ENCODE measurements at places on chromosomes 1 and 21.
A peak's percentile ranks its signal among the peaks of the same experiment; 100 is the strongest.

GRCh38 chr1:116570358-116571214 lies at the start of gene CD58:
CD58 (minus strand) TSS chr1:116571026; CDS start chr1:116570972, 54 bp downstream.
- DNase-seq, result peak; percentile 90

GRCh38 chr1:44460107-44460882 lies 55.2 kb downstream of the RNF220 start:
- DNase-seq, result no peak

DNA sequence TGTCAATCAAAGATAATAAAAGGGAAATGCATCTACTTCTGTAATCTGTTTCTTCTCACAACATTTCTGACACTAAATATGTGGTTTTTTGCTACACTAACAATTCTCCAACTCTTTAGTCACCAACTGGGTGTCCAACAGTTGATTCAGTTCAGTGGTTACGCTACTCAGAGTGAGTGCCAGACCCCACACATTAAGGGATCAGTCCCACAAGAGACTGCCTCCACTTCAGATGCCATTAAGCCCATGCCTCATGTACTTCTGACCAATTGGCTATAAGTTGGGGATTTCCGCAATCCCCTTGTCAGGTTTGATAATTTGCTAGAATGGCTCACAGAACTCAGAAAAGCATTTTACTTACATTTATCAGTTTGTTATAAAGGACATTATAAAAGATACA lies 28.4 kb downstream of the RNF2 start:
- no peak for DNase-seq

GRCh38 chr21:43281661-43282357 lies 113.0 kb downstream of the CRYAA start:
- DNase-seq, result no peak

GRCh38 chr21:8989261-8989711 lies 1532.1 kb upstream of the TPTE start:
- DNase-seq, result no peak

GRCh38 chr1:18035145-18035544 lies 72.5 kb upstream of the IGSF21 start:
- no peak for DNase-seq

DNA sequence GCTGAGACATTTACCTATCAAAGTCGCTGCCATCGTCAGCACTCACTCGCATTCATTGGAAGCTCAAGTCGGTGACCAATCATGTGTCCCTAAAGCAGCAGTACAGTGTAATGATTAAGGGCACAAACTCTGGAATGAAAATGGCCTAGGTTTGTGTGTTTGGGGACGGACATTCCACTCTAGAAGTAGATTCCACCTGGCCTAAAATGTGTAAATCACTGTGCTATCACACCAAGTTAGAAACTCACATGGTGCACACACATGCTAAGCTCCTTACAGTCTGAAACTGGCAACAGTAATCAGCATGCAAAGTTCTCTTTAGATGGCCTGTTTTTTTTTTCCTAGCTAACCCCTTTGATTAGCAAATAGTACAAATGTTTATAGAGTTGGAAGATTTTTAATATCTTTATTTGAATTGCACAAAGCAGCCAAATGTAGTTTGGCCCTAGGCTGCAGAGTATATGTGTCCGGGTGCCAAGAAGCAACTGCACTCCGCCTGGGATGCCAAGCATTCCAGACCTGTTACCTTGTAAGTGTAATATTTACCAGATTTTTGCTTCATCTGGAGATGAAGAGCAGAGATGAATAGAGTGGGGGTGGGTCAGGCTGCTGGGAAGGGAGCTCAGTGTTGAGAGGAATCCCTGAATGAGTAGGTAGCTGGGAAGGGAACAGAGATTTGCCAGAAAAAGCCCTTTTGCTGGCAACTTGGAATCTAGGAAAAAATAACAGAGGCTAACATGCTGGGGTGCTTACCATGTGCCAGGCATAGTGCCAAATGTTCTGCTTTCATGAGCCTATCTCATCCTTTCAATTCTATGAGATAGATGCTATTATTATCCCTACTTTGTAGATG lies 35.2 kb downstream of the TGFB2 start:
- DNase-seq, result peak; percentile 94

DNA sequence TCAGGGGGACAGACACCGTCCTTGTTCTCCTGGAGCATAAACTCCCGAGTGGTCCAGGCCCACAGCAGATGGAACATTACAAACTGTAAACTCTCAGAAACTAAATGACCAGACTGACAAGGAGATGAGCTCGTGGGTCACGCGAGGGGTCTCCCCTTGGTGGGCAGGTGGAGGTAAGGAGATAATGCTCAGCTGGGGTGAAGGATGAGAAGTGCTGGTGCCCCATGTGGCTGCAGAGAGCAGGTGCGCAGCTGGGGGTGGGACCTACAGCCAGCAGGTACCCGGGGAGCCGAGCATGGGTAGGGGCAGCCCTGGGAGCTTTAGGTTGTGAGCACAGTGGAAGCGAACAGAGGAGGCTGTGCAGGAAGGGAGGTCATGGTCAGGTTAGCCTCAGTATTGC lies 40.1 kb downstream of the AJAP1 start:
- no peak for DNase-seq

GRCh38 chr1:21312407-21312992 lies 22.2 kb upstream of the ECE1 start:
- no peak for DNase-seq

DNA sequence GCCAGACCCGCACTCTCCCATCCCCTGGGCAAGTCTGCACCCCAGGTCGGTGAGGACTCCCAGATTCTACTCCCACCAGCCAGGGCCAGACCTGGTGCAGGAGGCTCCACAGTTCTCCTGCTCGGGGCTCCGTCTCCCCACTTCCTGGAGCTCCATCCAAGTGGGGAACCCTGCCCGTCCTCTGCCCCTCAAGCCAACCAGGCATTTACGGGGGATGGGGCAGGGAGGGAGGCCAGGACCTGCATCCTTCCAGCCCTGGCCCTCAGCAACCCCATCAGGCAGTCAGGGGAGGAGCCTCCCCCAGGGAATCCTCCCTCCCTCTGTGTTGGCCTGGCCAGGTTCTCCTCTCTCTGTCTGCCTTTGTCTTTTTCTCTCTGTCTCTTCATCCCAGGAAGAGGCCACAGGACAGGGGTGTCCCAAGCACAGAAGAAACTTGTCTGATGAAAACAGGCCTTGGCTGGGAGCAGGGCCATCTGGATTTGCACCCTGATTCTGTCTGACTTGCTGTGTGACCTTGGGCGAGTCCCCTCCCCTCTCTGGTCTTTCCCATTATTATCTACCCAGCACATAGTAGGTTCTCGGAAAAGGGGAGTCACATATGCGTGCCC lies 18.5 kb upstream of the EPHA2 start:
- no peak for DNase-seq

GRCh38 chr1:205943245-205943644 lies at the start of gene SLC26A9:
SLC26A9 (minus strand) TSS chr1:205943456; CDS start chr1:205935820, 7,636 bp downstream.
- DNase-seq, result no peak

- no peak for DNase-seq
Observed at GRCh38 chr1:204001166-204001901, 71.6 kb upstream of the SOX13 start.

- DNase-seq, result no peak
Observed at GRCh38 chr1:100277866-100278265, 11.8 kb downstream of the RTCA start.

DNA sequence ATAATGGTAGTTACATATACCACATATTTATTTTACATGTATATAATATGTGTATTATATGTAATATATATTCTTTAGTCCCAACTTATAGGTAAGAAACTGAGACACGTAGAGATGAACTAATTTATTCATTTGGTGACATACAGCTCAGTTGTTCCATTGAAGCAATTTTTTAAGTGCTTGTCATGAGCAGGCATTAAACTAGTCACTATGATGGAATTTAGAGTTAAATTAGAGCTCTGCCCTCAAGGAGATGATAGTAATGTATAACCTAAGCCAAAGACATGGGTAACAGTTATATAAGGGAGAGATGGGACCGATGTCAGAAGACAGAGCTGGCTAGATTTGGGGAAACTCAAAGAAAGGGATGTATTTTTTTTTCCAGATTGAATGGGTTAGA lies 83.0 kb downstream of the ST6GALNAC5 start:
- DNase-seq, result peak; percentile 71

DNA sequence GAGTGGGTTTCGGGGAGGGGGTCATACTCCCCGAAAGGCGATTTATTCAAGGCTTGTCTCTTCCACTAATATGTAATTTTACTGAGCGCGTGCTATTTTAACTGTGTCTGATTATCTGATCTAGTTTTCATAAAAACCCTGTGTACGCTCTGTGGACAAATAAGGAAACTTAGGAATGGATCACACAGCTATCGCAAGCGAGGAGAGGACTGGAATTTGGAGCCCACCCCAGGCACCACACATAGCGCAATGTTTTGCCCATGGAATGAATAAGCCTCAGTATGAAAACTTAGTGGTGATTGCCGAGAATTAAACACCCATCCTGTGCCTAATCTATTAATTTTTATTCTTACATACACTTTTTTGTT lies 9.8 kb upstream of the RAB42 start:
- peak; percentile 47 for DNase-seq

DNA sequence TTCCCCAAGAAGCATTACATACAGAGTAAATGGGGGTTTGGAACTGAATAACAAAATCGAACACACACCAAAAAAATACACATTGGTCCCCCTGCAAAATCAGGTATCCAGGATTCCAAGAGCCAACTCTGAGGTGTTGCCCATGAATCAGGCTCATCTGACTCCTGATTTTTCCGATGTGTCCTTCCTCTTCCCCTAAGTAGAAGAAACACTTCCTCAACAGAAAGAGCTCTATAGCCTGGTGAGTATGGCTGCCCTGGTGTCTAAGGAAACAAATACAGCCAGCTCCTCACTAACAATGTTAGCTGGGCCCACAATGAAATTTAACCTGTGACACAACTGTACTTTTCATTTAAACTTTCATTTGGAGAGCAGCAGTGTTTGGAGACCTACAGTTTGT lies 33.6 kb downstream of the ERI3 start:
- DNase-seq, result no peak

DNA sequence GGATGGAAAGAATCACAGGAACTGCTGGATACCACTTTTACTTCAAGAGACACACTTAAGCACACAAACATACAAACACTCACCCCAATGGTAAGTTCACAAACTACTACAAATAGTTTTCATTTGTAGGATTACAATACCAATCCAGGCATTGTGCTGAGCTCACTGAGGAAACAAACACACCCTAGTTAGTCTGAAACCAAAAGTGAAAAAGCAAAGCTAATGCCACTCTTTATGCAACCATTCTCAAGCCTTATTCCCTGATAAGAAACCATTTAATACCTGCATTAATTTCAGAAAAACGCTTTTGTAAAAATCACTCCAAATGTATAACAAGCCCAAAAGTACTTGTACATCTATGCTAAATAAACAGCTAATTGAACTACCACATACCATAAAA lies 38.3 kb downstream of the RNF115 start:
- DNase-seq, result no peak

DNA sequence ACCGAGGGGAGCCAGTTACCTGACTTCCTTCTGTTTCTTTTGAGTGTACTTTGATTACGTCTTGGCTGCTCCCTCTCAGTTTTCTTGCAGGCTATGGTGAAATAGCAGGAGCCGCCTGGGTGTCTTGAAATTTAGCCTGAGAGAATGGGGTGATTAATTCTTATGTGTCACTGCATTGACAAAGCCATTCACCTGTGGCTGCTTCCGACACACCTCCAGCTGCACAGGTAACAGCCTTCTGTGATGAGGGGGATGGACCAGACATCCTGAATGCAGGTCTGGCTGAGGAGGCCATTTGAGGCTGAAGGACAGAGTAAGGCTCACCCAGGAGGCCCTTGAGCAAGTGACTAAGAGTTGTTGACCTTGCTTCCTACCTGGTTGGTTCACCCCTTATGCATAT lies 16.5 kb downstream of the CACNA1E start:
- no peak for DNase-seq

GRCh38 chr1:172442404-172442803 lies 1.5 kb downstream of the PIGC start:
- DNase-seq, result no peak

DNA sequence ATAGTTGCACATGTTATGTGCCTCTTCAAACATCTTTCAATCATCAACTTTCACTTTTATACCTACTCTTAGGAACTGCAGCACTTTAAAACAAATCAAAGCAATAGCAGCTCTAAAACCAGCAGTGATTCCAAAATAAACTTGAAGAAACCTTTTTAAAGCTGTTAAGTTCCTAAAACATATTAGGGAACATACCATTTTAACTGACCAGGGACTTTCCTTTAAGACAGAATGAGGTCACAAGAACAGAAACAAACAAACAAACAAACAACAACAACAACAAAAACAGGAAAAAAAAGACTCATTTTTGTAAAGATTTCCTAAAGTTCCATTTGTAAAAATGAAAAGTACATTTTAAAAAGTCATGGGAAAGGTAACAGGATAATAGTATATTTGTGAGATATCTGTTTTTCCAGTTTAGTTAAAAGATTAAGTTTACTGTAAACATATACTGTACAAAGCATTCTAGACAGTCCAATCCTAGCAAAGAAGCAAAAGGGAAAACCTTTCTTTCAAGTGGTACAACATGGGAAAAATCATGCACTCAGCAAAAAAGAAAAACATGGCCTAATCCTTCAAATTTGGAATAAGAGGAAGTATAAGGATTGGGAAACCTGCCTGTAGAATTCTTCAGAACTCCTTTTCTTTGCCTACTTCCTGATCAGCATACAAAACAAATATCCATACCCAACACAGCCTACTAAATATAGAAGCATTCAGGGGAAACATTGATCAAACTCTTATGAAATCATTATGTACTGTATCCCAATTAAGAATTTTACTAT lies 45.5 kb downstream of the EPS15 start:
- no peak for DNase-seq

- DNase-seq, result no peak
Observed at GRCh38 chr1:234645474-234645953, 35.5 kb upstream of the IRF2BP2 start.

GRCh38 chr1:212074313-212074712 lies 38.8 kb downstream of the DTL start:
- DNase-seq, result no peak

- no peak for DNase-seq
Observed at GRCh38 chr1:37502104-37502503, 12.5 kb downstream of the MEAF6 start.

GRCh38 chr1:221097479-221098281 lies 218.4 kb downstream of the HLX start:
- DNase-seq, result peak; percentile 96

DNA sequence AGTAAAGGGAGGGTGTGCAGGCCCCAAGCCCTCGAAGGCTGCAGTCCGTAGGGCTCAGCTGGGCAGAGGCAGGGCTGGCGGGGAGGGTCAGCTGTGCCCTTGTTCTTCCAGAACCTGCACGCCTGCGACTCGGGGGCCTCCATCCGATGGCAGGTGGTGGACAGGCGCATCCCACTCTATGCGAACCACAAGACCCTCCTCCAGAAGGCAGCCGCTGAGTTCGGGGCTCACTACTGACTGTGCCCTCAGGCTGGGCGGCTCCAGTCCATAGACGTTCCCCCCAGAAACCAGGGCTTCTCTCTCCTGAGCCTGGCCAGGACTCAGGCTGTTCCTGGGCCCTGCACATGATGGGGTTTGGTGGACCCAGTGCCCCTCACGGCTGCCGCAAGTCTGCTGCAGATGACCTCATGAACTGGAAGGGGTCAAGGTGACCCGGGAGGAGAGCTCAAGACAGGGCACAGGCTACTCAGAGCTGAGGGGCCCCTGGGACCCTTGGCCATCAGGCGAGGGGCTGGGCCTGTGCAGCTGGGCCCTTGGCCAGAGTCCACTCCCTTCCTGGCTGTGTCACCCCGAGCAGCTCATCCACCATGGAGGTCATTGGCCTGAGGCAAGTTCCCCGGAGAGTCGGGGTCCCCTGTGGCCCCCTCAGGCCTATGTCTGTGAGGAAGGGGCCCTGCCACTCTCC lies 13.6 kb upstream of the LRRC3 start:
- no peak for DNase-seq

- DNase-seq, result peak; percentile 90
Observed at GRCh38 chr1:164771619-164772361, 212.8 kb downstream of the PBX1 start.

- DNase-seq, result no peak
Observed at GRCh38 chr1:54237586-54237985, 37.6 kb downstream of the MRPL37 start.

All from EL (cell line).